Activated CD4-positive, CD25-positive, alpha-beta regulatory T cell (primary cell): ENCODE measurements at places on chromosomes 5 and 9.
A peak's percentile ranks its signal among the peaks of the same experiment; 100 is the strongest.

DNA sequence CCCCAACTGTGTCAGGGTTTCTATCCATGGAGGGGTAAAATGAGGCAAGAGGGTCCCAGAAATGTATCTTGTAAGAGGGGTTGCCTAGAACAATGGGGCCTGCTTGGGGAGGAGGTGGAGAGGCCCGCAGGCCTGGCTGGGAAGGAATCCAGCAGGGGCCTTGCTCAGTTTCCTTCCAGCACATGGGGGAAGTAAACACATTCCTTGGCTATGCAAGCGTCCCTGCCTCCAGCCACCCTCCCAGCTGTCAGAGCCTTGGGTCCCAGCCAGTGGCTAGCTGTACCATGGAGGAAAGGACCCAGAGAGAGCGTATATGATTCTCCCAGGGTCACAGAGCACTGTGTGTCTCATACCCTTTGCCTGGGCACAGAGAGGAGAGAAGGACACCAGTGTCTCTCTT is 71.1 kb upstream of the IL17B start:
- DNase-seq, result no peak

DNA sequence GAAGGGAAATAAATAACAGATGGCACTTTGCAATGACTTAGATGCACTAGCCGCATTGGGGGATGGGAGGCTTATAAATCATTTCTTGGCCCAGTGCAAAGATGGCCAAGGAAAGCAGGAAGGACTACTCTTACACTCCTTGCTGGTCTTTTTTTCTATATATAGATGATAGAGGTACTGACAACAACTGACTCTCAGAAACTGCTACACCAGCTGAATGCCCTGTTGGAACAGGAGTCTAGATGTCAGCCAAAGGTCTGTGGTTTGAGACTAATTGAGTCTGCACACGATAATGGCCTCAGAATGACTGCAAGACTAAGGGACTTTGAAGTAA is 1.7 kb downstream of the CCNG1 start:
- no peak for DNase-seq

DNA sequence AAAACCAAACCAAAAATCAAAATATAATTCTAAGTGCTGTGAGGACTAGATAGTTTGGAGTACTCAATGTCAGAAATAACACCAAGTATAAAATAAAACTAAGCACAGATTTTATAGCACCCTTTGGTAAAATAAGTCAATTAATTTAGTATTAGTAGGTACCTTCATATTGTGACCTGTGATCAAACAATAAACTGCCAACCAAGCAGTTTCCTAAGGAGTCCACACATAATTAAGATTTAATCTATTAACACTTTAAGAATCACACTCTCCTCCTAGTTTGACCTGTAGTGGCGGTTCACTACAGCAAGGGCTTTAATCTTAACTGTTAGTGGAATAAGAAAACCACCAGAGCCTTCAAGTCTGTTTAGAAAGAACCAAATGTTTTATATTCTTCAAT is 2.8 kb downstream of the HNRNPK start:
- DNase-seq, result no peak

GRCh38 chr9:69089082-69089481 is 53.5 kb downstream of the FXN start:
- no peak for DNase-seq

- no peak for DNase-seq
These were observed 162.6 kb downstream of the CPLANE1 start for GRCh38 chr5:37086466-37087173.

DNA sequence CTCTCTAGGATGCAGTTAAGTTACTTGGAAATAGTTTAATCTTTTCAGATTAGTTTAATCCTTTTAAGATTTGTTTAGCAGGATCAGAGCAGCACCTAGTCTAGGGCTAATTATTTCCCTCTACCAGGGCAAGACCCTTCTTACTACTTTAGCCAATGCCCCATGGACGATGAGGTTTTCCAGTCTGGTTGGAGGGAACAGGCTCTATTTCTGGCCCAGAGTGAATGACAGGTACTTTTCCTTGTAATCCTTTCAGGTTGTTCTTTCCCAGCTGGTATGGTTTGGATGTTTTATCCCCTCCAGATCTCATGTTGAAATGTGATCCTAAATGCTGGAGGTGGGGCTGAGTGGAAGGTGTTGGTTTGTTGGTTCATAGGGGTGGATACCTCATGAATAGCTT is 27.2 kb downstream of the PTTG1 start:
- no peak for DNase-seq

DNA sequence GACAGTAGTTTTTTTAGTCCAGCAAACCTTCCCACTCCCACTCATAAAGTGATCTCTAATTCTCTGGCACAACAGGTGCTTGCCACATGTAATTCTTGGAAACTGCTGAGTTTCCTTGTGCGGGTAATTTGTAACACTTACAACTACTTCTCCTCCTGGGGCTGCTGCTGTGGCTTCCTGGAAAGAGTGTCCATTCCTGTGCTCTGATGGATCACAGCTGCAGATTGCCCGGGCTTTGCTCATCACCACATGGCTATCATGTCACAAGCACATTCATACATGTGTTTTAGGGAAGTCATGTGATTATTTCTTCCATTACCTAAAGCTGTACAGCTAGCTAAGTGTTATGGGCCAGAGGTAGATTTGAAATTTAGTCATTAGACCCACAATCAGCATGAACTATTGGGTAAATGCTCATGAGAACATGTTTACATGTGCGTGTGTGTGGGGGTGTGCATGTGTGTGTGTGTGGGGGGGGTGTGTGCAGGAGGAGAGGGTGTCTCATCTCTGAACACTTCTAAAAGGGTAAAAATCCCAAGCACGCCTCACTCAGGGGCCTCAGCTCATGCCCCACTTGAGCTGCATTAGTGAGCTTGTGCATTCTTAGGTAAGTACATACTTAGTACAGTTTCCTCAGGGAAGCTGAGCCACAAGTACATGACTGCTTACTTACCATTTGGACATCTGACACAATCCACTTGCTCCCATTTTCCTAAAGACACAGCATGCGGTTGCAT is 118.1 kb upstream of the CCDC112 start:
- no peak for DNase-seq

- DNase-seq, result no peak
These were observed 22.9 kb upstream of the ASS1 start for GRCh38 chr9:130421802-130422276.

DNA sequence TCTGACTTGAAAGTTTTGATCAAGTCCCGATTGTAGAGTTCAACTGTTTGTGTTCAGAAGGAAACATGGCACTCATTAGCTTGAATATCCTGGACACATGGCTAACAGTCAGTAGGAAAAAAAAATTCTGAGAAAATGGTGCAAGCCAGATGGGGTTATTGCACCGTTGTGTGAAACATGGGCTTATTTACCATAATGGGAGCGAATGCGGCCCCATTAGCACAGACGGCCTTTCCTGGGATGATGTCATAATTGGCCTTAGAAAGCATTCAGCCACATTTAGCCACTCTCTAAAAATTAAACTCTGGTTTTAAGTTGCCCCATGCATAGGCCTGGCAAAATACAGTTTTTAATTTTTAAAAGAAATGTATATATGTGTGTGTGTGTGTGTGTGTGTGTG is 112.1 kb downstream of the IRX2 start:
- DNase-seq, result no peak

DNA sequence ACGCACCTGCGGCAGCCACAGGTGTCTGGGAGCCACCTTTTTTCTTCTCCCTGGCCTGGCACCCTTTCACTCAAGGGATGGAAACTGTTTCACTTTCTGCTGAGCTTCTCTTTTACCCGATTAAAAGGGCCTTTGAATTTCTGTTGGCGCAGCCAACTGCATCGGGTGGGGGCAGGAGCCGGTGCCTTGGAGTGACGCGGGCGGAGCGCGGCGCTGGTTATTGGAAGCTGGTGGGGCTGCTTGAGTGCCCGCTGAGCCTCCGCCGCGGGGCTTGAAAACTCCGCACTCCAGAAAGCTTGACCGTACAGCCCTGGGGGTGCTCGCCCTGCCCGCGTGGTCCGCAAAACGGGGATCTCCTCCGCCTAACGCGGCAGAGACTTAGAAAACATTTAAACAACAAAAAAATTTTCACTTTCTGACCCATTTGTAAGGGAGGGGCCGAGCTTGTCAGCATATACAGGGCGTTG is 52.0 kb upstream of the TJP2 start:
- peak; percentile 4 for DNase-seq

DNA sequence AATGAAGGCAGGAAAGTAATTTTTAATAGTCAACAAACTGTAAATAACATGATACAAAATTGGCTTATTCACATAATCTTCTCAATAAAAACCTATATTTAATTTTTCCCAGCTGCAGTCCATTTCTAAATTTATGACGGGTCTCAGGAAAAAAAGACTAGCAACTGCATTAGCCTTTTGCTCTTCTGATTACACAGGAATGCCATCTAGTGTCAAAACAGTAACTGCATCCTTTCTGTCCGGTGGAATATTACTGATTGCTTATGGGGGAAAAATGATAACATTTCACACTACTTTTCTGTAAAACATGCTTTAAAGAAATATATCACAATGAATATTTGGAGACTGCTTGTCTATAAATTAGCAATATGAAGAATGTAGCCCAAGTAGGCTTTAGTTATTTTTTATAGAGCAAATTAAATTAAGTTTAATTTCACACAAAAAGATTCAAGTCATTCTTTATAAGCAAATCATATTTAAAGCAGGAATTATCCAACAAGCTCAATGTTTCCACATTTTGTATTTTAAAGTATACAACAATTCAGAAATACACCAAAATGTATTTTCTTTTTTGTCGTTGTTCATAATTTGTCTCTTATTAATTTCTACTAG is 534.7 kb downstream of the CDH10 start:
- no peak for DNase-seq

DNA sequence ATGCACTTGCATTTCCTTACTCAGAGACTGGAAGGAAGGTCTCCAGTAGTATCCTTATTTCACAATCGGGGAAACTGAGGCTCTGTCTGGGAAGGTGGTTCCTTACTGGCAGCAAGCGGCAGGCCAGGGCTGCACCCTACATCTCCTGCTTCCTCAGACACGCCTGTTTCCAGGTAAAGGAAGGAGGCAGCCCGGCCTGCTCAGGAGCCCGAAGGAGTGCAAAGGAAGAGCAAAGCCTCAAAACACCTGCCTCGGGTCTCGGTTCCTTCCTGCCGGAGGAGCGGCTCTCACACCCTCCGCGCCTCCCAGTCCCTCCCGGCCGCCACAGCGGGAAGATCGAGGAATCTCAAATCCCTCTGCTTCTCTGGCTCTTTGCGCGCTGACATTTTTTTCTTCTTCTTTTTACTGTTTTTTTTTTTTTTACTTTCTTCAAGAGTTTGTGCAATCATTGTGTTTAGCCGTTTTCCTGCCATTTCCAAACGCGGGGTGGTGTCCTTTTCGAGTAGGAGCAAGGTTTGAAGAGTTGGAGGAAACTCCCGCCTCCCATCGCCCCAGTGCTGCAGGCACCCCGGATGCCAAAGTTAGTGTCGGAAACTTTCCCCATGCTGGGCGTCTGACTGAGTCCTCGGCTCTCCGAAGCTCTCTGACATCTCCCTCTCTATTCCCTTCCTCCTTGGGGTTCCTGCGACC is 1.0 kb downstream of the GGTA1 start:
- no peak for DNase-seq

GRCh38 chr5:79689541-79690466 is at the start of gene CMYA5:
Gene CMYA5, plus strand, starts transcription at chr5:79689836. Its CDS starts 72 bp downstream, at chr5:79689908.
- DNase-seq, result no peak

DNA sequence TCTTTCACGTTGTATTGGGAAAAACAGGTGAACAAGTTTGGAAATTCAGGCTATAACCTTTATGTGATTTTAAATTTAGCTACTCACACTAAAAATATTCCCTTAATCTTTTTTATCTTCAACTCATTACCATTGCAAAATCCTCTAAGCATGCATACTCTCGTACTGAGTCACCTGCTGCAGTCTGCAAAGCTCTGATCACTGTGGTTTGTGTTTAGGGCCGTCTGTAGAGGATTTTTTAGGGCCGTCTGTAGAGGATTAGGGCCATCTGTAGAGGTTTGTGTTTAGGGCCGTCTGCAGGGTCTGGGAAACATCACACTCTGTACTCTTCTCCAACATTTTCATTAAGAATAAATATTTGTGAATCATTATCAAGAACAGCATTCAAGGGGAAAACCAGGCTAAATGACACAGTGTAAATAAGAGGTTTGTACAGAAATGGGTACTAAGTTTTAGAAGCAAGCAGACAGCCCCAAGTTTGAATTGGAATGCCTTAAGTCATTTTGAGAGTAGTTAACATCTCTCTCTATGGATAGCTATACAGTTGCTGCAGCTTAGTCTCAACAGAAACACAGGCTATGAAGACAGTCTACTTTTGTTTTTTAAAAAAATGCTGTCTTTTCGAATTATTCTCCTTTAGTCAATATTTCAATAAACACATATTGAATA is 155.0 kb upstream of the TSLP start:
- no peak for DNase-seq

GRCh38 chr5:43729846-43730478 is 127.0 kb downstream of the NNT start:
- DNase-seq, result no peak

DNA sequence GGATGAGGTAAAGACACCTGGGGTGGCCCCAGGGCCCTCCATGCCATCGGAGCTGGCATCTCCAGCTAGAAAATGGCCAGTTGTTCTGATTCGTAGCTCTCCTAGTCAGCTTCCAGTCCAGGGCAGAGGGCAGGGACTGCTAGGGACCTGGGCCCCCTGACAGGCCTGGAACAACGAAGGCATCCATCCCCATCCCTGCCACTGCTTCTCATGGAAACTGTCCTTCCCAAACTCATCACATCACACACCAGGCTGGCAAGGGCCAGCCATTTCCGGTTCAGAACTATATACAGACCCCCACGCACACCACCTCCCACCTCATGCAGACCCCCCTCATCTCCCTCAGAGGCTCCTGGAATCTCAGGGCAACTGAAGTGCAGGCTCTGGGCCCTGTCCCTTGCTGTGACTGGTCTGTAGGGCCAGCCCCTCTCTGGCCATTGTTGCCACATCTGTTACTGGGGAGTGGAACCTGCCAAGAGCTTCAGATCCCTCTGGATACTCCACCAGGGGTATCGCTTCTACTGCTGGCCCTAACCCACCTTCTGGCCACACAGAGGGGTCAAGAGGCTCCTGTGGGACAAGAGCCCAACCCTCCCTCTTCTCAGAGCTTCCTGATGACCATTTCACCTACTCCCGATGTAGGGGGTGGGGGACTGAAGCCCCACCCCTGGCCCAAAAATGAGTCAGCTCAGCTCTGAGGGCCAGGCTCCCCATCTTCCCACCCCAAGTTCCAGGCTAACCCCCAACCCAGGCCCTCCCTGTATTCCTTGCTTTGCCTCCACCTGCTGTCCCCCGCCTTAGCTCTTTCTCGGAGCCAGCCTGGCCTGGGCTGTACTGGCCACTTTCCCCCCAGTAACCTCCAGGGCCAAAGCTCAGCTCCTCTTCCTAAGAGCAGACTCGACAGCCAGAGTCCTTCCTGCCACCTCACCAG is 1.2 kb upstream of the MZB1 start:
- no peak for DNase-seq
